ENCODE measurements at places on chromosomes 12 and 14. TPM values are rescaled to one million over a fixed set of nuclear protein-coding genes. Genes with fewer than 3 reads are reported as not detected.

GPHB5 gene
- not detected for total RNA-seq

DNA sequence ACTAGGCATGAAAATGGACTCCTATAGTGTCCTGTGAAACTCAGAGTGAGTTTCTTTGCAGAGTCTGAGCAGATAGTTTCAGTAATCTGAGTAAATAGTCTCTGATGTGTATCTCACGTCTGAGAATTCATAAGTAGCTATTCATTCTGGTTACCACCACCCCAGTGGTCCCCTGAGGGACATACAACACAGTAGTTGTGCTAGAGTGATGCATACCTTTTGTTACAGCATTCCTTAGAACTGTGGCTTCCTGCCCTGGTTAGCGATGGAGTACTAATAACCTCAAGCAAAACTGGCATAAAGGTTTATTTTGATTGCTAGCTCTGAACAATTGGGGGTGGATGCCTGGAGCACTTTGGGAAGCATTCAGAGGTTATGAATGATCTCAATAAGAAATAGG is 114.7 kb downstream of the DAAM1 start:
- no peak for DNase-seq

- DNase-seq = no peak
These were observed 17.0 kb upstream of the ERBB3 start for GRCh38 chr12:56062996-56063395.

OR6C2 gene
- total RNA-seq = not detected

- no peak for DNase-seq
These were observed 319.9 kb downstream of the KCNC2 start for GRCh38 chr12:74889563-74890236.
